ENCODE measurements at places on chromosomes 13 and 19.

DNA sequence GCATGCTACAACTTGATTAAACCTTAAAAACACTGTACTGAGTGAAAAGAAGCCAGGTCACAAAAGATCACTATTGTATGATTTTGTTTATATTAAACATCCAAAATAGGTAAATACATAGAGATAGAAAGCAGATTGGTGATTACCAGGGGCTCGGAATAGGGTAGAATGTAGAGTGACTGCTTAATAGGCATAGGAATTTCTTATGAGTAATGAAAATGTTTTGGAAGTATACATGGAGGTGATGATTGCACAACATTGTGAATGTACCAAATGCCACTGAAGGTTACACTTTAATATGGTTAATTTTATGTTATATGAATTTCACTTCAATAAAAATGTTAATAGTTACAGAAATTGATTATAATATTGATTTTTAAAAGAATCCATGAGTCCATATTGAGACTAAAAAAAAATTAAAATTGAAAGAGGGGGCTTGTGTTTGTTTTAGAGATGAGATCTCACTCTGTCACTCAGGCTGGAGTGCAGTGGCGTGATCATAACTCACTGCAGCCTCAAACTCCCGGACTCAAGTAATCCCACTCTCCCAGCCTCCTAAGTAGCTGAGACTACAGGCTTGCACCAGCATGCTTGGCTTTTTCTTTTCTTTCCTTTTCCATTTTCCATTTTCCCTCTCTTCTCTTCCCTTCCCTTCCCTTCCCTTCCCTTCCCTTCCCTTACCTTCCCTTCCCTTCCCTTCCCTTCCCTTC, 85.1 kb downstream of the FNDC3A start:
- no peak for DNase-seq

DNA sequence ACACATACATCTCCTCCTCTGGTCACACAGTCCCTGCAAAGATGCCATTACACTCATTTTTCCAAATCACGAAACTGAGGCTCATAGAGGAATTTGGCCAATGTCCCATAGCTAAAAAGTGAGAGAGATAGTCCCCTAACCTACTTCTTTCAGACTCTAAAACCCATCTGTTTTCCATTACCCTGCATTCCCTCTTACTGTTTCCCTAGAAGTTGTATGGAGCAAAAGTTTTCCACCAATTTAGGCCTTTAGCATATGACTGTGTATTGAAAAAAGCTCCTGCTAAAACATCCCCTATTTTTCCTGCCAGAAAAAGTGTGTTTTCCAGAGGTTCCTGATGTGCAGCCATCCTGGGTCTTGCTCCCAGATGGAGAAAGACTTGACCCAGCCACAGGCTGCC, 16.3 kb downstream of the SERP2 start:
- no peak for DNase-seq

DNA sequence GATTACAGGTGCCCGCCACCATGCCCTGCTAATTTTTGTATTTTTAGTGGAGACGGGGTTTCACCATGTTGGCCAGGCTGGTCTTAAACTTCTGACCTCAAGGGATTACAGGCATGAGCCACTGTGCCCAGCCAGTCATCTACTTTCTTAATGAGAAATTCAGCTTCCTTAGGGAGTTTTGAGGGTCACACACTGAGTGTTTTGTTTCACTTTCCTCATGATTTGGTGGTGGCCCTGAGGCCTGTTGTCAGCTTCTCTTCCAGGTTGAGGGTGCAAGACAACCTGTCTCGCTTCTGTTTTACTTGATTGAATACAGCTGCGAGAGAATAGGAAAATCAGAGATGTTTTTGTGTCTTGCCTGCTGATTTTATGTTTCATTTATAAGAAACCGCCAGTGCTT, 9.9 kb downstream of the FRY start:
- no peak for DNase-seq

- DNase-seq, result peak; percentile 30
These were observed 5.0 kb downstream of the ZSCAN5A start for GRCh38 chr19:56309511-56310185.

DNA sequence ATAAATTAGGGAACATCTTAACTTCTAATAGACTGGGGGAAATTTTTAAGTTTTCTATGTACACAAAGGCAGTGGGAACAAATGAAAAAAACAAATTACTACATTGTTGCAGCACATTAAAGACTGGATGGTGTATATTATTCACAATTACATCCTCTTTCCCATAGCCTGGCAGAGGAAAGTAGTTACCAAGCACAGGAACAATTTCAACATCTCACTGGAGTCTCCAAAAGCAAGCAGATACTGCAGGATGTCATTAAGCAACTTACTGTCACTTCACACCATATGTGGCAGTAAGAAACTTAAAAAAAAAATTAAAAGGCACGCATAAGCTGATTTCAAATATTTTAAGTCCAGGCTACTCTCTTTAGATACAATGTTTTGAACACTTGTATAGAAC, 6.4 kb upstream of the EFNB2 start:
- DNase-seq, result no peak

DNA sequence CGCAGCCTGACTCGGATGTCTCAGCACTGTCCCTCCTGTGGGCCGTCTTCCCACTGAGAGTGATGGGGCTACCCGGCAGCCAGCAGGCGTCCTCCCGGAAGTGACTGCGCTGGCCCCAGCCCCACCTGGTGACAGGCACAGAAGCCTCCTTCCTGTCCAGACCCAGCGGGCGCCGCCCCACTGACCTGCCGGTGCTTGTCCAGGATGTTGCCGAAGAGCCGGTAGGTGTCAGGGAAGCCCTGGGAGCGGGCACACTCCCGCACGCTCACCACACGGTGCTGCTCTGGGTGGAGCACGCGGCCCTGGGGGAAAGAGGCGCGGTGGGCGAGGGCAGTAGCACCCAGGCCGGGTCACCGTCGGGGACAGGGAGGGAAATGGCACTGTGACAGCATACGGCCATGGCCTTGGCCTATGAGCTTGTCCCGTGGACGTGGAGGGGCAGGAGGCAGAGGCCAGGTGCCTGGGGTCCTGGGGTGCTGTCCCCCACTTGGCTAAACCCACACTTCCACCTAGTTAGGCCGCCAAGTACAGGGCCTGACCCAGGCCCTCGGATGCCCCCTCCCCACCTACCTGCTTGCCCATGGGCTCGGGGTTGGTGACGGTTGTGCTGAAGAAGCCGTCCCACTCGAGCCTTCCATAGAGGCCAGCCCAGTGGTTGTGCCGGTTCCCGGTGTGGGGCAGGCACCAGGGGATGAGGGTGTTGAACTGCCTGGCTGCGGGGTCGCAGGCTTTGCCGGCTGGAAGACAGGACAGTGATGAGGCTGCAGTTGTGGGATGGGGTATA, 16.0 kb upstream of the EIF3G start:
- no peak for DNase-seq

GRCh38 chr13:62931853-62932252, 1516.2 kb upstream of the PCDH20 start:
- DNase-seq, result no peak

DNA sequence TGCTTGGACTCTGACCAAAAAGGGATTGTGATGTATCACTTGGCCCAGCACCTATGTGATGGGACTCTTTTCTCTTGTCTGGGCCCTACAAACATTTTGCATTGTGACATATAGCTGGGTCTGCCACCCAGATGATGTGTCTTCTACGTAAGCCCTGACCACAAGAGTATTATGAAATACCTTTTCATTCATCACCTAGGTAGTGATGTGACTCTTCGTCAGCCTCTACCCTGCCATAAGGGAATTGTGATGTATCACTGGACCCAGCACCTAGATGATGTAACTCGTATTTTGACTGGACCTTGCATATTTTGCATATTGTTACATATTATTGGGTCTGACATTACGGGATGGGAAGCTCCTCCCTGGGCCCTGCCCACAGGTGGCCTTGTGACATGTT, 29.7 kb upstream of the ZNF681 start:
- no peak for DNase-seq

DNA sequence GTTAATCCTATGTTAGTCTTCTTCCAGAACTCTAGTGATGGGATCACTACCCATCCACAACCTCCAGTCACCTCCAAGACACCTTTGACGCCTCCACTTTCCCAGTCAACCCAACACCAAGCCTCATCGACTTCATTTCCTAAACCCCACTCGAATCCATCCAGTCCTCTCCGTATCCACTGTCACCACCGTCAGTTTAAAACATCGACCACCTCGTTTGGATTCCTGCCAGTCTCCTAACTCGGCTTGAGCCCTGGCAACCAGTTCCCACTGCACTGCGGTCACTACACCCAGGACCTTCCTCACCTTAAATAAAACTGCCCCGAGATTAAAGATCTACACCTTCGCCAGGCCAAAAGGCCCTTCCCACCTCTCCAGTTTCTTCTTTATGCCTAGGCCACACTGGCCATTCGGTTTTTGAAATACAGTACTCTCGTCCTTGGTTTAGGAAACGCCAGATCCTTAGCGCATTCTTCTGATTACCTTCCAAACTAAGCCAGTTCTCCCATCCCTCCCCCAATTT, 1.2 kb downstream of the MTIF3 start:
- no peak for DNase-seq

GRCh38 chr13:113817860-113818691, 45.8 kb downstream of the GAS6 start:
- DNase-seq, result no peak

GRCh38 chr19:52722062-52723003, 12.5 kb downstream of the ZNF611 start:
- DNase-seq, result no peak

DNA sequence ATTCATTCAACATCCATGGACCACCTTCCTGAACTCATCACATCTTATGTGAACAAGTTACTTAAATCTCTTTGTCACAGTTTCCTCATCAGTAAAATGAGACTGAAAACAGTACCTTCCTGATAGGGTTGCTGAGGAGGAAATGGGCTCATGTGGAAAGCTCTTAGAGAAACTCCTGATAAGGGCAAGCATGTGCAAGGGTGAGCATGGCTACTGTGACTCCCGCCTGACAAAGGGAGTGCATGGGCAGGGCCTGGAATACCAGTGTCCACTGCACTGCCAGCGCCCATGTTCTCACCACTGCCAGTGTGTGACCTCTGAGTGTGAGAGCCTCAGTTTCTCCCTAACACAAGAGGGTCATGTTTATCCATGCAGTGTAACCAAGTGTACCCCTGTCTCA, 27.3 kb upstream of the IL17D start:
- no peak for DNase-seq

GRCh38 chr19:29139227-29139626, 73.7 kb downstream of the UQCRFS1 start:
- no peak for DNase-seq

DNA sequence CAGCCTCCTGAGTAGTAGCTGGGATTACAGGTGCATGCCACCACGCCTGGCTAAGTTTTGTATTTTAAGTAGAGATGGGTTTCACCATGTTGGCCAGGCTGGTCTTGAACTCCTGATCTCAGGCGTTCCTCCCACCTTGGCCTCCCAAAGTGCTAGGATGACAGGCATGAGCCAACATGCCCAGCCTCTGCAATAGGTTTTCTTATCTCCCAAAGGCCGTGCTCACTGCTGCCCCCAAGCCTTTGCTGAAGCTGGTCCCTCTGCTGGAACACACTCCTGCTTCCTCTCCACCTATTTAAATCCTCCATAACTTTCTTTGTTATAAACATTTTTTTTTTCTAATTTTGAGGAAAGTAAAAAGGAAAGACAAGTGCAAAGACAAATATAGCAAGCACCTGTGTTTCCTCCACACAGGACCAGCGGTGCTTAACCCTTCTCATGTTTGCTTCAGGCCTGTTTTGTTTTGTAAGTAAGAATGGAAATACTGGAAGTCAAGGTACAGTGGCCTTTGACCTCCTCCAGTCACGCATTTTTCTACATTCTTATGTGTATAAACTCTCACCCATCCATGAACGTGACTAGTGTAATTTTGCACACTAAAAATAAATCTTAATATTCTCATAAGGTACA, 14.5 kb upstream of the TNFAIP8L1 start:
- DNase-seq, result no peak

DNA sequence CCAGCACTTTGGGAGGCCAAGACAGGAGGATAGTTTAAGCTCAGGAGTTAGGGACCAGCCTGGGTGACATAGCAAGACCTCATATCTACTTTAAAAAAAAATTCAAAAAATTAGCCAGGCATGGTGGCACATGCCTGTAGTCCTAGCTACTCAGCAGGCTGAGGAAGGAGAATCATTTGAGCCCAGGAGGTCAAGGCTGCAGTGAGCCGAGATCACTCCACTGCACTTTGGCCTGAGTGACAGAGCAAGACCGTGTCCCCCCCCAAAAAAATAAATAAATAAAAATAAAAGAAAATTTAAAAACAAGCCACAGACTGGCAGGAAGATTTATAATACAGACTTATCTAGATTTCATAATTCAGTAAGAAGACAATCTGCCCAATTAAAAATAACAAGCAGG, 14.8 kb downstream of the PSPC1 start:
- no peak for DNase-seq

GRCh38 chr13:25525884-25526283, 154.1 kb downstream of the ATP8A2 start:
- DNase-seq, result no peak

DNA sequence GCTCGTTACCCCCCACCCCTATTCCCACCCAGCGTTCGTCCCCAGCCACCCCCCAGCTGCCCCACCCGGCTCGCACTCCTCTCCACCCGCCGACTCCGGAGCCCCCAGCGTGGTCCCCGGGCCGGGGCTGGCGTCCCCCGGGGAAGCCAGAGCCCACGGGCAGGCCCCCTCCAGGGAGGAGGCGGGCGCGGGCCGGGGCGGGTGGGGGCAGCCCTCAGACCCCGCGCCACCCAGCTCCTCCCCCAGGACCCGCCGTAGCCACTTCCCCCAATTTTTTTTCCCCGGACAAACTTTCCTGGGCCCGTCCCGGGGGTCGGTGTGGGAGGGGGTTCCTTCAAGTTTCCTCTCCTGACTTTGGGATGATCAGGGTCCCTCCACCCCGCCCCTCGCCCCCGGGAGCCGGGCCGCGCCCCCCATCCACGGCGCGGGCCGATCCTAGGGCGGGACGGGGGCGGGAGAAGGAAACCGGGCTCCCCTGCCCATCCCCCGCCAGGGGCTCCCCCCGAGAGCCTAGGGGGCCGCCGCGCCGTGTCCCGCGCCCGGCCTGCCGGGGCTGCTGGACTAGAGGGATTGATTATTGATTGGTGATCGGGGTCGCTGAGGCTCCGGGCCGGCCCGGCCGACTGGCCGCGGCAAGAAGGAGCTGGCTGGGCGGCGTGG, 927 bp upstream of the TSHZ3 start:
- DNase-seq, result no peak

- no peak for DNase-seq
These were observed 235.5 kb downstream of the GPC6 start for GRCh38 chr13:93462151-93462550.

GRCh38 chr13:72745260-72745659, 17.5 kb downstream of the BORA start:
- no peak for DNase-seq

DNA sequence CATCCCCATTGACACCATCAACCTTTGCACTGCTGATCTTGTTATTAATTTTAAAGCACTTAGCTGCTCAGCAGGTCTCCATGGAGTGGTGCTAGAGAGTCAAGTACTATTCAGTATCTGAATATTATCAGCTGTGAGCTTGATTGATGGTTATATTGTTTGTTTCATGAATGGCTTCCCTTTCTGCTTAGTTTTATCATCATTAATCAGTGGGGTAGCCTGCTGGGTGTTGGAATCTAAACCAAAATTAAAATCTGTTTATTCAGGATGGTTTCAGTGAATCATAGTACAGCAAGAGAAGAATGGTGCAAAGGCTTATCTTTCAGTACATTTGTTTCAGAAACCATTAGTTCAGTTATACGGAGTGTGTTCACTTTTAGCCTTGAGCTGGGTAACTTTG, 42.5 kb upstream of the SCEL start:
- DNase-seq, result no peak
